ENCODE measurements at places on chromosomes 13 and 19.
A peak's percentile ranks its signal among the peaks of the same experiment; 100 is the strongest.

- DNase-seq, result no peak
Measured at GRCh38 chr13:112943309-112944125, 25.5 kb upstream of the MCF2L start.

DNA sequence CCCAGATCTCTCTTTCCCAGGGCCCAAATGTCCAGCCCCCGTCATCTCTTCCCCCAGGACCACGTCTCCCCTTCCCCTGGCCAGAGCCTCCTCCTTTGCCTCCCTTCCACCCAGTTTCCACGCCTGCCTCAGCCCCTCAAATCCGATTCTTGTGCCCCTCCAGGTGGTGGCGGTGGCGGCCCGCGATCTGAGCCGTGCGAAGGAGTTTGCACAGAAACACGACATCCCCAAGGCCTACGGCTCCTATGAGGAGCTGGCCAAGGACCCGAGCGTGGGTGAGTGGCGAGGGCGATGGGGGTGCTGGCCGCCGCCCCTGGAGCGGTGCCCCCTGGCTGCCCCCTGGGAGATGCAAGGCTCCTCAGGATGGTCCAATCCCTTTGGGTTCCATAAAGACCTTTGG lies 1.3 kb downstream of the DHDH start:
- DNase-seq, result no peak

DNA sequence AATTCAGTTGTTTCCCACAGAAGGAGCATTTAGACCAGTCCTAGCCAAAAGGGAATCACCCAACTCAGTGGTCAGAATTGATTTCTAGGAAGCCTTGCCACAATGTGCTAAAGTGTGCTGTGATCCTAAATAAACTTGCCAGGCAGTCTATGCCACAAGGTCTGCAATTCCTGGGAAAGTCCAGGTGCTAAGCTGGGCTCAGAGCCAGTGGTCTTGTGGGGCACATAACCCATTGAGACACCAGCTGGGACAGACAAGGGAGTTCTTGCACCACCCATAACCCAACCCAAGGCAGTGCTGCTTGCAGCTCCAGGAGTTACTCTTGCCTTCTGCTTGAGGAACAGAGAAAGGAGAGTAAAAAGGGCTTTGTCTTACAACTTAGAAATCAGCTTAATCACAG lies 489.5 kb upstream of the SPRY2 start:
- no peak for DNase-seq

- no peak for DNase-seq
Measured at GRCh38 chr19:42060117-42060516, 9.9 kb downstream of the GRIK5 start.

GRCh38 chr13:44274771-44275205 lies 98.8 kb upstream of the SERP2 start:
- no peak for DNase-seq

DNA sequence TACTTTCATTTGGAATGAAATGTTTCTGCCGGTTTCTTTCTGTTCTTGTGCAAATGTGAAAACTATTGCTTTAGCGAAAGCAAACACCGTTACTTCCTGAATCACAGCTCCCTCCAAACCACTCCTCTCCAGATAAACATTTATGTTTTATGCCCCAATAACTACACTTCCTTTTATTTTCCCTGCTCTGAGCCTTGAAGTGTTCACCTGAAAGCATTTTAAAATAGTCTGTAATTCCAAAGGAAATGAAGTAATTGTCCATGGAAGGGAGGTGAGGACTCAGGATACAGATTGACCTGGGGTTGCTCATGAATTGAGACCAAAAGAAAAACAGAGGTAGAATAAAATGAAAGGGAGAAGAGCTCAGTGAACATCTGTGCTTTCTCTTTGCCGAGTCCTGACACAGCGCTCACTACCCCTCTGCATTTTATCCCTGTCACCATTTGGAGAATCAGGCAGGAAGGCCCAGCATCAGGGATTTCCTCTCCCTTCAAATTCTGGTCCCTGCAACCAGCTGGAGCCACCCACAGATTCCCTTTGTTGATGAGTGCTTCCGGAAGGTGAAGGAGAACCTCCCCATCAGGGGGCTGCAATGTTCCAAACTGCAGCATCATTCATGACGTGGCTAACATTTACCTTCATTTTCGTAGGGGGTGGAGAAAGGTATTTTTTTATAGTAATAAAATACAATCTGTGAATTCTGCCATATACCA lies 171.9 kb downstream of the ITGBL1 start:
- DNase-seq, result peak; percentile 48

DNA sequence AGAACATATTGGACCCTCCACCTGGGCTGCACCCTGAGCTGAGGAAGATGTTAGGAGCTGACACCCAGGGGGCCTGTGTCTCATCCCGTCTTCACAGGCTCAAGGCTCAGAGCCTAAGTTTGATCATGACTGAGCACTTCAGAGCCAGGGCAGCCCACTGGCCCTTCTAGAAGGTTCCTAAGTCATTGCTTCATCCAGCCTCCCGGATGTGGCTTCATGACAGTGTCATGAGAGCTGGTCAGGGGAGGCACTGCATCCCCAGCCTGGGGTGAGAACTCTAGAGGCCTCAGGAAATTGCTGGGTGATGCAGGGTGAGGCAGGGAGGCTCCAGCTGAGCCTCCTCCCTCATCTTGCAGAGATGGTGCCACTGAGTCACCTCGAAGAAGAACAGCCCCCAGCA lies 24.9 kb upstream of the PIK3R2 start:
- DNase-seq, result no peak

DNA sequence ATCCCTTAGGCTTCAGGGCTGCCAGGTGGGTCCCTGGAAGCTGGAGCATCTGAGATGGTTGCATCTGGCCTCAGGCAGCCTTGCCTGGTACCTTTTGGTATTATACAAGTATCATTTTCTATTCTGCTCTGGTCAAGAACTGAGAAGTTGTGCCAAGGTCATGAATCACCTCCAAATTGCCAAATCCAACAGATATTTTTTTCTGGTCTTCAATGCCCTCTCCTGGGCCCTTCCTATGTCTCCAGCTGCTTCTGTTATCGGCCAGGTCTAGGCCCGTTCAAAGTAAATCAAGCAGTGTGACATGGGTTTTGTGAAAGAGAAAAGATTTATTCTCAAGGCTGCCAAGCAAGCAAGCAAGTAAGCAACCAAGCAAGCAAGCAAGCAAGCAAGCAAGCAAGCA lies 271.1 kb upstream of the MAB21L1 start:
- DNase-seq, result no peak

- DNase-seq, result peak; percentile 14
Measured at GRCh38 chr19:56477429-56478338, 539 bp upstream of the ZNF667 start.

GRCh38 chr19:35327642-35328041 lies 1.3 kb upstream of the CD22 start:
- no peak for DNase-seq

DNA sequence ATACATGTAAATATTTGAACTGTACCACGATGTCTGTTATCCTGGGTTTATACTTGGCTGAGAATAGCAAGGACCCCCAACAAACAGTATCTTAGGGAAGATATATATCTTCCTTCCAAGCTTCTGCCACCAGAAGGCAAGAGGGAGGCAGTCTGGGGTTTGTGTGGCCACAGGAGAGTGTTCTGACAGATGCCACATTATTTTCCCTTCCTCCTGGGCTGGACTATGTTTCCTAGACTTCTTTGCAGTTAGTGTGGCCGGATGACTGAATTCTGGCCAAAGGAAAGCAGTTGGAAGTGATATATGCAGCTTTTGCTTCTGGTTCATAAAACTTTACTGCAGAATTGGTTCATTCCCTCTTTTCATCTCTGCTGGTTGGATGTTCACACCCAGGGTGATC lies 39.9 kb upstream of the TMTC4 start:
- no peak for DNase-seq

GRCh38 chr13:98653463-98653985 lies 76.6 kb upstream of the STK24 start:
- peak; percentile 44 for DNase-seq

DNA sequence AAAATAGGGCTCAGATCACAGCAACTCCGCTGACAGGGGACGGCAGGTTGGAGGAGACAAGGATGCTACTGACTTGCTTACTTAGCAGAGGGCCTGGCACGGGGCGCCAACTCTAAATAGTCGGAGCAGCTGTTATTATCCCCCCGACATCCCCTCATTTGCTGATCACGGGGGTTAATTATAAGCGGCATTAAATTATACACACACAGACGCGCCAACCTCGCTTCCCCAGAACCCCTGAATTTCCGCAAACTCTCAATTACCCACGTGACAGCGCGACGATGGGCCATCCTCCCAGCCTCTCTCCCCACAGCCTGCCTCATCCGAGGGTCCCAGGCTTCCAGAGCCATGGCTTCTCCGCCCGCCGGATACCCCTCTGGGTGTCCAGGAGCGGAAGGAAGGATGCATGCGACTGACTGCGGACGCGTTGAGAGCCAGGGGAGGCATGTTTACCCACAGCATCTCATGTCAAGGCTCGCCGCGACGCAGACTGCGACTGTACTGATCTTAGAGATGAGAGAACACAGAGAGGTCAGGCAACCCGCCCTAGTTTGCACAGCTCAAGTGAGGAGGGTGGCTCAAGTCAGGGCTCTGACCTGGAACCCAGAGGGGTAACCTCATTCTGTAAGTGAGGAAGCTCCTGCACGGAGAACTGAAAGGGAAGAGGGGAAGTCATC lies 5.7 kb downstream of the PTPRS start:
- no peak for DNase-seq

GRCh38 chr13:71797517-71797916 lies 69.5 kb downstream of the DACH1 start:
- no peak for DNase-seq

- DNase-seq, result no peak
Measured at GRCh38 chr19:52716522-52716921, 18.3 kb downstream of the ZNF611 start.

- DNase-seq, result peak; percentile 63
Measured at GRCh38 chr13:49976314-49977258, 20.3 kb upstream of the TRIM13 start.

DNA sequence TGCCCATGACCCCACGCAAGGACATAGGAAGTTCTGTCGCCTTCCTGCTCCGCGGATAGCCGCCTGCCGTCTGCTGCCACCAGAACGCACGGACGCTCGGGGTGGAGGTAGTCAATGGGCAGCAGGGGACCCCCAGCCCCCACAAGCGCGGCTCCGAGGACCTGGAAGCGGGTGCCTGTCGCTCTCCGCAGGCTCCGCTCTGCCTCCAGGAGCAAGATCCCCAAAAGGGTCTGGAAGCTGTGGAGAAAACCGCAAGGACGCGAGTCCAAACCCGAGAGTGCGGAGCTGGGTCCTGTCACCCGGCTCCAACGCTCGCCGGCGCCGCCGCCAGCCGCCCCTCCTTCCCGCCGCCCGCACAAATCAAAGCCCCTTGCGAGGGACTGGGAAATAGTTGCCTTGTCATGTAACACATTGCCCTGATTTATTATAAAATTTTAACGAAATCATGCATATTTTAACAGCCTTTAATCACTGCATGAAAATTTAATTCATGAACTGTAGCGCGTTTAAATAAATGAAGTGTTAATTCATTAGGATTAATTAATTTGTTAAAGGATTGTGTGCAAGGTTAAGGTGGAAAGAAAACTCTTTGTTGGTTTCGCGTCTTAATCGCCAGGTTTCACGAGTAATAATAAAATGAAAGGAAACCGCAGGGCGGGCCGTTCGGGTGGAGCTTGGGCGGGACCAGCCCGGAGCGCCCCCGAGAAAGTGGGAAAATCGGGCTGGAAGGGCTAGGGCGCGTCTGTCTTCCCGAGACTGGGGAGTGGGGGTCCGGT lies 5.5 kb upstream of the POU4F1 start:
- no peak for DNase-seq

GRCh38 chr19:10402441-10403038 lies 802 bp downstream of the CDC37 start:
- DNase-seq, result no peak

DNA sequence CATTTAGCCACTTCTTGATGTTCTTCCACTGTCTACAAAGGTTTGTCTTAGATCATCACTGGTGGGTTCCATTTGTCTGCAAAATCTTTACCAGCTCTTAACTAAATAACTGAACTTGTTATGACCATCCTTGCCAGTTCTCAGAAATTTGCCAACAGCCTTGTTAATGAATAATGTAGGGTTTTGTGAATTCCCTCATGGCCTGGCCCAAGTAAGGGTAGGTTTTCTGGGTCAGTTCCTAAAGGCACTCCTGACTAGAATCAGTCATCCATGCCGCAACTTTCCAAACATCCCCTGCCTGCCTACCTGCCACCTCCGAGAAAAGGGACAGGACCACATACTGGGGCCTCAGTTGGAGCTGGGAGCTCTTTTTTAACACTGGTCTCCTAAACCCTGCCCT lies 4.0 kb downstream of the COL4A1 start:
- no peak for DNase-seq

GRCh38 chr19:7868671-7869452 lies 5.3 kb downstream of the PRR36 start:
- DNase-seq, result no peak

DNA sequence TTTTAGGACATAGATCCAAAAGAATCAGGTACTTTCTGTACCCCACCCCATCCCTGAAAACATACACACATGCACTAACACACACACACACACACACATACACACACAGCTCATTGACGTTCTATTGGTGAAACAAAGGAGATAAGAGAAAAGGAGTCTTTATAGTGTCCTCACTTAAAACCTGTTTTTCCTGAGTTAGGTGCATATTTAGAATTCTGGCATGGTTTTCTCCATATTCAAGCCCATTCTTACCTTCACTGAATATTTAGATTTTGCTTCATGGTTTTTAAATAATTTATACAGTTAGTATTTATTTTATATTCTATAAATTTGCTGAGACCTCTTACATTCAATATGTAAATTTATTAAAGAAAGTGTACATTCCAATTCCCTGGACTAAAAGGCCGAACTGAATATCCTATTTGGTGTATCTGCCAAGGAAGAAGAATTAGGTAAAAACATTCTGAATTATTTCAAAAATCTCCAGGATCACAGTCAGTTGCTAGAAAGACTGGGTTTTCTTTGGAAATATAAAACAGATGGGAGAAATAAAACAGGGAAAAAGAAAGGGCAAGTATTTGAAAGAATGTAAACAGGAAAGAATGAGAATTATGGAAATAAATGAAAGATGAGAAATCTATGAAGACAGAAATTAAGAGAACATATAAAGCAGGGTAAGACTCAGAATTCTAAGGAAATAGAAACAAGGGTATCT lies 556.2 kb downstream of the KCTD12 start:
- no peak for DNase-seq

DNA sequence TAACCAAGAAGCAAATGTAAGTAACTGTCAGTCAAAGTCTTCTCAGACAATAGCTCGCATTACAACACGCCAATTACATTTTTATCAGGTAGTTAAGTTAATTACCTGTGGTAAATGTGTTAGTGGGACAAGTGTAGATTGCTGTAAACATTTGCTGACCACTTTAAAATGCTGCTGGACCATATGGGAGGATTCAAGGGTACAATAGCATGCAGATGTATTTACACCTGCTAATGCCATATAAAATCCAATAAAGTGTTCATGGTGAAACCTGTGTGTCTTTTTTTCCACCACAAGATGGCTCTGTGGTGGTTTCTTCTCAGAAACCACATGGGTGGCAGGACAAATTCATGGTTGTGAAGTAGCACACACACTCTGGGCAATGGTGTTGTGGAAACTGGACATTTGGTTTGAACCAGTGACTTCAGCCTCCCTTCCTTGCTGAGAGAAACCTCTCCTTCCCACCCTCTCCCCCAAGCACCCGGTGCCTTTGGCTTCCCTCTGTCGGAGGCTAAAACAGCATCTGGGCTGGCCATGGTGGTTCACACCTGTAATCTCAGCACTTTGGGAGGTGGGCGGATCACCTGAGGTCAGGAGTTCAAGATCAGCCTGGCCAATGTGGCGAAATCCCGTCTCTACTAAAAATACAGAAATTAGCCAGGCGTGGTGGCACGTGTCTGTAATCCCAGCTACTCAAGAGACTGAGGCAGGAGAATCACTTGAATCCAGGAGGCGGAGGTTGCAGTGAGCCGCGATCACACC lies 18.1 kb upstream of the GTF3A start:
- DNase-seq, result no peak

Measured in glomerular endothelial cell (primary cell).